ENCODE measurements at places on chromosomes 2 and 18. TPM values are rescaled to one million over a fixed set of nuclear protein-coding genes. Genes with fewer than 3 reads are reported as not detected.

Gene EPAS1
- total RNA-seq = 42.8 TPM

Gene TMEFF2
- total RNA-seq = 0.41 TPM

DNA sequence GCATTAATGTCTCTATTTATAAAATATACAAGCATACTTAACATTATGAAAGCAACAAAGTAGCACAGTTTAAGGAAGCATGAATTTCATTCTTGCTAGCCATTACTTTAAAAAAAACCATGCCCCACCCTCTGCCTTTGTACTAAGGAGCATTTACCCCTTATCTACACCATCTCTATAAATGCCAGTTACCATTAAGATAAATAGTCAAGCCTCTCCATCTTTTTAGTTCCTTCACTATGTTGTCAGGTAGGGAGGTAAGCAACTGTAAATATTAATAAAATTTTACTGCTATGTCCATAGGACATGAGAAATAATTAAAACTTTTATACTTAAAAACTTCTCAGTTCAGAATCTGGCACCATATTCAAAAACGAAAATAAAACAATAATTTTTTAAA, 42.1 kb downstream of the ROCK1 start:
- H3K4me3 ChIP-seq = no peak overlapping the region
- no peaks in the 10 kb centered on the region for H3K4me1 ChIP-seq
- no peak overlapping the region for H3K27ac ChIP-seq
- no peak for DNase-seq
- no peaks in the 10 kb centered on the region for H3K27me3 ChIP-seq
- H3K36me3 ChIP-seq = no peaks in the 10 kb centered on the region

- peak overlapping the region; percentile 75 for H3K4me3 ChIP-seq
- DNase-seq = peak; percentile 94
- no peaks in the 10 kb centered on the region for H3K36me3 ChIP-seq
- no peaks in the 10 kb centered on the region for H3K27me3 ChIP-seq
These were observed 67.9 kb downstream of the LRRFIP1 start for GRCh38 chr2:237695201-237695780.

Gene AKAIN1
- total RNA-seq = not detected

Gene ASB18
- not detected for total RNA-seq

GRCh38 chr2:205650931-205651330, 31.4 kb upstream of the NRP2 start:
- no peak for DNase-seq
- no peaks in the 10 kb centered on the region for H3K27me3 ChIP-seq
- H3K4me3 ChIP-seq = no peak overlapping the region

Gene FAHD2B
- total RNA-seq = 5.7 TPM

DNA sequence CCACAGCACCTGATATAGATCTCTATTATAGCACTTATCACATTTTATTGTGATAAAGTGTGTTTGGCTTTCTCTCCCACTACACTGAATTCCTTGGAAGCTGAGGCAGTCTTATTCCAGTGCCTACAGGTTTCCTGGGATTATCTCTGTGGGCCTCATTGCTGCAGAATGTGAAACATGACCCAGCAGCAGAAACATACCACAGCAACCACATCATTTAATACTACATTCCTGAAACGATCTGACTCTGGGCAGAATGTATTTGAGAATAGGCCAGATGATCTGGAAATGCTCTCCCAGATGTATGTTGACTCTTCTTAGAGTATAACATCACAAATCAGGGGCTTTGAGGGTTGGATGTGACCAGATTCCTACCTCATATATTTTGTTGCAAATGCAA, 323.5 kb upstream of the TANK start:
- no peaks in the 10 kb centered on the region for H3K36me3 ChIP-seq
- DNase-seq = peak; percentile 98
- peaks cover 16% of the 10 kb centered on the region for H3K4me1 ChIP-seq
- H3K27me3 ChIP-seq = no peaks in the 10 kb centered on the region
- no peak overlapping the region for H3K4me3 ChIP-seq
- peak overlapping the region; percentile 52 for H3K27ac ChIP-seq

DNA sequence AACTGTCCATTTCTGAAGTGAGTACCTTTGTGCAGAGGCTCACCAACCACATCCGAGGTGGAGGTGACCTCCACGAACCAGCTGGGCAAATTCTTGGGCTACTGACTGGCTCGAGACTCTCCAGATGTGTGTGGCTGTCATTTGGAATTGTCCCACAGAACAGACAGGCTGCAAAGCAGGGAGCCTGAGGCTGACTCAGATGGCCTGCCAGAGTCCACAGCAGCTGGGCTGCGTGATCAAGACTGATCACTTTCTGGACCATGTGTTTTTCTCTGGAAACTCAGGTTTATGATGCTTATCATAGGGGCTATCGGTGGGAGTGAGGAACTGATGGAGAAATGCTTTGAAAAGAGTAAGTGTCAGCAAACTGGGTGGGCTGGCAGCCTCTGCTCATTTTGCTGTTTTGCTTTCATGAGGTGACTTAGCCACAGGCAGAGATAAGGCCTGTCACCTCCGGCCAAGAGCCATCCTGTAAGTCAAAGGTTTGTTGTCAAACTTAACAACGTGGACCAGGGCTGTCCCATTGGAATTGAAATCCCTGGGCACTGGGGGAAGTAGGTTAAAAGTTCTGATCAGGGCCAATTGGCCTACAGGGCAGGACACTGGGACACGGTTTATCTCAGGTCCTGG, 120.4 kb downstream of the LIPG start:
- H3K27ac ChIP-seq = no peak overlapping the region
- no peaks in the 10 kb centered on the region for H3K27me3 ChIP-seq
- H3K4me1 ChIP-seq = peaks cover 12% of the 10 kb centered on the region
- no peaks in the 10 kb centered on the region for H3K36me3 ChIP-seq
- H3K4me3 ChIP-seq = no peak overlapping the region

DNA sequence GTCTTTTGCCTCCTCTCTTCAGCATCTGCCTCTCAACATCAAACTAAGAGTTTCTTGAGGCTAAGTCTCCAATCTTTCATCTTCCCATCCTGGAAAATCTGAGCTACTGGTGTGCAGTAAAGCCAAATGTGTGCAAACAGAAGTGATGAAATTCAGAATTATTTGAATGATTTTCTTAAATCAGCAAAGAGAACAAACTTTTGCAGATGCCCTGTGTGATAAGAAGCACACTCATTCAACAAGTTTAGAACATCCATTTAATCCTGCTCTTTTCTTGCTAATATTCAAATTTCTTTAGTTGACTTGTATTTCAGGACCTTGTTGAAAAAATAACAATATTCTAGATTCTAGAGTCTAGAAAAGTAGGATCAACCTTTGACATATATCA, 1374.9 kb upstream of the CELF4 start:
- H3K36me3 ChIP-seq = no peaks in the 10 kb centered on the region
- H3K4me1 ChIP-seq = no peaks in the 10 kb centered on the region
- DNase-seq = no peak
- H3K4me3 ChIP-seq = no peak overlapping the region

DNA sequence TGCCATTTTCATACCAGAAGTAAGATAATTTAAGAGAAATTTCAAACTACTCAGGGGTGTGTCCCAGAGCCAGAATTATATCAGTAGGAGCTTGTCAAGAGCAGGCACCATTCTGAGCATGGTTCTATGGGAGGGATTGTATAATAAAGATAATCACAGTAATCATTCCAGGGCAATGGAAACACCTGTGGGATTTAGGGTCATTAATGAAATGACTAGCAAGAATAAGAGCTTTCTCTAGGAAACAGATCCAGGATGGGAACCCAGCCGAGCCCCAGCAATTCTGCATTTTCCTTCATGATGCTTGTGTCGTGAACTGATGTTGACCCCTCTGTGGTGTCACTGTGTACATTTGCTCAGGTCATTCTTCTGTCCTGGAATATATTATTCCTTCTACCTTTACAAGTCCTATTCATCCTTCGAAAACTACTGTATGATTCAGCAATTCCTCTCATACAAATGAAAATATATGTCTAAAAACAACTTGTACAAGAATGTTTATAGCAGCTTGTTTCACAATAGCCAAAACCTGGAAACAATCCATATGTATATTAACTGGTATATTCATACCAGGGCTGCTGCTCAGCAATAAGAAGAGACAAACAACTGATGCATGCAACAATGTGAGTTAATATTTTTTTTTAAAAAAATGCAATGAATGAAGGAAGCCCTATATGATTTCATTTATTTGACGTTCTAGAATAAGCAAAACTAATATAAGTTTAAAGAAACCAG, 687.8 kb upstream of the KLHL29 start:
- no peak overlapping the region for H3K4me3 ChIP-seq
- DNase-seq = no peak
- no peaks in the 10 kb centered on the region for H3K4me1 ChIP-seq
- no peaks in the 10 kb centered on the region for H3K36me3 ChIP-seq

DNA sequence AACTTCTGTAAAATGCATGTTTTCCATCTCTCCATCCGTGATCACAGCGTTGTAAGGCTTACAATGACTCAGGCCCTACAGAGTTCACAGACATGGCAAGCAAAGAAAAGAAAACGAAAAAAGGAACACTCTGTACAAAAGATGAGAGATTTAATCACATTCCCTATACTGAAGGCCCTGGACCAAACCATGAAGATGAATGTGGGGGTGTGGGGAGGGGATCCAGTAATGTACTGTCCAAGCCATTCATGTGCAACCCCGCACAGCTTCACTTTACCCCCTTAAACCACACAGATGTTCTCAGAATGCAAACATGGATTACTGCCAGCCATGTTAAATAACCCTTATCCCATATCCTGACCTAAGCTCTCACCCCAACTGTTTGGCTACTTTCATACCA, 391.1 kb downstream of the NCKAP5 start:
- H3K4me1 ChIP-seq = no peaks in the 10 kb centered on the region
- peak; percentile 29 for DNase-seq
- H3K27ac ChIP-seq = no peak overlapping the region
- no peak overlapping the region for H3K4me3 ChIP-seq
- no peaks in the 10 kb centered on the region for H3K27me3 ChIP-seq

Gene COBLL1
- total RNA-seq = 18.6 TPM

Gene CRYGC
- total RNA-seq = not detected

DNA sequence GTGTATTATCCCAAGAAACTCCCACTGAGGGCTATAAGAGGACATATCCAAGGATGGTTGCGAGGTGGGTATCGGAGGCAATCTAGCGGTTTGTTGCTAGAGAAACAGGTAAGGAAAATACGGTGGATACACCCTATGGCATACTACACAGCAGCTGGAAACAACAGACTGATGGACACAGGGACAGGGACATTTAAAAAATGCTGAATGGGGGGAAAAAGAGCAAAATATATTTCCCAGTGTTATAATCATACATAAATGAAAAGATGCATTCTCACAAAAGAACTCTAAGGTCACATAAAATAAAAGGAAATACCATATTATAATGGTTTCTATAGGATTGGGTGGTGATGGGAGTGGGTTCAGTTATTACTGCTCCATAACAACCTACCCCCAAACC, 95.9 kb downstream of the SMC6 start:
- H3K4me1 ChIP-seq = no peaks in the 10 kb centered on the region
- DNase-seq = no peak
- no peaks in the 10 kb centered on the region for H3K27me3 ChIP-seq
- H3K36me3 ChIP-seq = peaks cover 4% of the 10 kb centered on the region
- H3K27ac ChIP-seq = peak overlapping the region; percentile 51
- no peak overlapping the region for H3K4me3 ChIP-seq

- peaks cover 5% of the 10 kb centered on the region for H3K4me1 ChIP-seq
- no peak overlapping the region for H3K27ac ChIP-seq
- peaks cover 17% of the 10 kb centered on the region for H3K27me3 ChIP-seq
- no peak for DNase-seq
- H3K4me3 ChIP-seq = peak overlapping the region; percentile 53
These were observed 403 bp downstream of the COL4A3 start for GRCh38 chr2:227164763-227165291.

Gene RIOK3
- 93.2 TPM for total RNA-seq

DNA sequence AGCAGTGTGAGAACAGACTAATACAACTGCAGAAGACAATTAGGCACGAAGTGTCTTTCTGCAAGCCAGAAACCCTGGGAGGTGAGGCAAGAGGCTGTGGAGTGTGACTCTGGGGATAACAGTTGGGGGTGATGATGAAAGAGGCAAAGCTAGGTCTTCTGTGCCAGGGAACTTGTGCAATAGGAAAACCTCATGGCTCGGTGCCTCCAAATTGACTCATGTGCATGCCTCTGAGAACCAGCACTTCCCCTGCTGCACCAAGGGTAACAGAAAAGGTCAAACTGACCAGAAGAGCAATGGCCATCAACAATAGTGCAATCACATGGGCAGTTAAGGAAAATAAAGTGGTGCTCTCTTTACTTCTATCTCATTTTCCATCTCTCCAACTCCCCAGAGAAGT, 136.4 kb downstream of the SCG2 start:
- H3K36me3 ChIP-seq = no peaks in the 10 kb centered on the region
- H3K4me3 ChIP-seq = no peak overlapping the region
- H3K27ac ChIP-seq = no peak overlapping the region
- no peaks in the 10 kb centered on the region for H3K27me3 ChIP-seq
- H3K4me1 ChIP-seq = peaks cover 12% of the 10 kb centered on the region

DNA sequence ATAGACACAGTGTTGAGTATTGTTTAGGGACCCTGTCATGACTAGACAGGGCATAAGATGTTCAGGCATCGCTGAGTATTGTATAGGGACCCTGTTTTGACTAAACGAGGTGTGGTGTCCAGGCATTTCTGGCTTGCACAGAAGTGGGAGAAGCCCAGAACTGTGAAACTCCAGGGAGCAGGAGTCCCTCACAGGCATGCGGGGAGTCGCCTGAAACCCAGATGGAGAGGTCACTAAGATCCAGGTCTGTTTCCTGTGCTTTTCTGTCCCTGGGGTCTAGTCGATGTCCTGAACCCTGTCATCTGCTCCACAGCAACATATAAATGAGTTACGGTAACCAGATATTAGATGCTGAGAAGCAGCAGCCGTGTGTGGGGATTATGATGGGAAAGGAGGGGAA, 469.0 kb upstream of the SALL3 start:
- no peaks in the 10 kb centered on the region for H3K36me3 ChIP-seq
- no peaks in the 10 kb centered on the region for H3K4me1 ChIP-seq
- H3K27ac ChIP-seq = no peak overlapping the region
- no peak for DNase-seq
- H3K27me3 ChIP-seq = no peaks in the 10 kb centered on the region

- H3K4me3 ChIP-seq = no peak overlapping the region
- no peaks in the 10 kb centered on the region for H3K36me3 ChIP-seq
- H3K27ac ChIP-seq = peak overlapping the region; percentile 70
- peaks cover 18% of the 10 kb centered on the region for H3K4me1 ChIP-seq
These were observed 35.5 kb upstream of the YWHAQ start for GRCh38 chr2:9666306-9666705.

DNA sequence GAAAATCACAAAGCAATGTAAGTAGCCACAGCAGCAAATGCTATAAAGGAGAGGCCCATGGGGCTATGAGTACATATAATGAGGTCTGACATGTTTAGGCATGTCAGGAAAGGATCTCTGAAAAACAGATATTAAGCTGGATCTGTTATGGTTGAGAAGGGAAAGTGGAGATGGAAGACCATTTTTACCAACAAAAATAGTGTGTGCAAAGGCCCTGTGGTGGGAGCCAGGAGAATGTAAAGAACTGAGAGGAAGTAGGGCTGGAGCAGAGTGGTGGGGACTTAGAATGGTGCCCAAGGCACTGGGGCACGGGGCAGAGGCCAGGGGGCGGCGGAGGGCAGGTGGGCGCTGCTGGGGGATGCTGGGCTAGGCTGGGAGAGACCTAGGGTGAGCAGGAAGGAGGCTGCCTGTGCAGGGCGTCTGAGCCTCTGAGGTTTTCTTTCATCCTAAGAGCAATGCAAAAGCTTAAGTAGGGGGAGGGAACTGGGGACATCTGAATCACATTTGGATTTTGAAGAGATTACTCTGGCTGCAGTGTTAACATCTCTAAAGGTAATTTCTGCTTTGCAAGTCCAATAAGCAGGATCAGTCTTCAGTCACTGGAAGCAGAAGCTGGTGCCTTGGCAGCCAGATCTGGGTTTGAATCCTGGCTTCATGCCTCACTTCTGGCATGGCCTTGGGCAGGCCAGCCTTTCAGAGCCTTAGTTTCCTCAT, 4.9 kb upstream of the AGFG1 start:
- H3K4me3 ChIP-seq = no peak overlapping the region
- H3K27ac ChIP-seq = peak overlapping the region; percentile 55
- no peaks in the 10 kb centered on the region for H3K36me3 ChIP-seq
- H3K27me3 ChIP-seq = no peaks in the 10 kb centered on the region
